Lung (tissue), 17 donors: ENCODE measurements at places on chromosomes 6 and 20. TPM values are rescaled to one million over a fixed set of nuclear protein-coding genes. Genes with fewer than 3 reads are reported as not detected.

DNA sequence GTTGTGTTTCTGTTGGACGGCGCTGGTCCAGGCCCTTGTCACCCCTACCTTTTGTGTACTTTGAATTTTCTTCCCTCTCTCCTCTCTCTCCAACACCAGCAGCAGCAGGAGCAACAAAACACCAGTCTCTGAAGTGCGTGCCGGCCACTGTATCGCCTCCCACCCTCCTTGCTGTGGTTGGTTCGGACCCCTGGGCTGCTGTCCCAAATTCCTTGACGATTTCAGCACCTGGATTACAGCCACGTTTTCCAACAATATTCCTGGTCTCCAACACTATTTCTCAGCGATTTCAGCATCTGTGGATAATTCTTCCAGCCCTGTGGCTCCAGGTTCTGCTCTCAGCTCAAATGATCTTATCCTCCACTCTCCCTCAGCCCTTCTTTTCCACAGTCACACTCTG lies 11.8 kb downstream of the MAS1 start:
- no peak for DNase-seq

TRDN gene
- total RNA-seq = 0.11 TPM

- no peak for DNase-seq
Observed at GRCh38 chr20:34946661-34947060, 8.9 kb downstream of the GSS start.

DNA sequence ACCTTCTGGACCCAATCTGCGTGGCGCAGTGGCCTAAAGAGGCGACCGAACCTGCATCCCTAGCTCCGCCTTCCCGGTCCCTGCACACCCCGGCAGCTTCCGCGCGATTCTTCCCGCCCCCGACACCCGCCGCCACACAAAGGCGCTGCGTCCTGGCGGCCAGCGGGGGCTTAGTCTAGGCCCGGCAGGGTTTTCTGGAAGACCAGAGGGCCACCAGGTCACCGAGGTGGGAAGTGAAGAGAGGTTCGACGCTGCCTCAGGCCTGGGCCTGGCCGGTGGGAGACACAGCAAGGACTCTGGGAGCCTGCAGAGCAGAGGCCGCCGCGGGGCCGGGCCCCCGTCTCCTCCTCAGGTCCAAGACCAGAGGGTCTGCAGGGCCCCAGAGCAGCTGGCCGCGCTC lies 154.9 kb downstream of the OR2B2 start:
- DNase-seq = peak; percentile 72

HLA-DOA gene
- total RNA-seq = 20.7 TPM
